ENCODE measurements at places on chromosomes 4 and X.

DNA sequence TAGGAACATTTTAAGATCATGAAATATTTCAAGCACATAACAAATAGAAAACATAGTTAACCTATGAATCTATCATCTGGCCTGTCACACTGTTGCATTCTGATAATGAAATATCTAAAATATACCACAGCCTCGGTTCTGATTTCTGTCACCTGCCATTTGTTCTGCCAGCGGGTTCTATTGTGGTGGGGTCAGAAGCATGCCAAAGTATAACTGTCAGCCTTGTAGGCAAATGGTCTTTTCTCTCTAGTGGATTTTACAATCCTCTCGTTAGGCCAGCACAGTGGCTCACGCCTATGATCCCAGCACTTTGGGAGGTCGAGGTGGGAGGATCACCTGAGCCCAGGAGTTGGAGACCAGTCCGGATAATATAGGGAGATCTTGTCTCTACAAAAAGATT, 47.9 kb downstream of the HTRA3 start:
- H3K36me3 ChIP-seq: no peaks in the 10 kb centered on the region
- DNase-seq: no peak
- no peak overlapping the region for H3K27ac ChIP-seq
- H3K27me3 ChIP-seq: peaks cover 12% of the 10 kb centered on the region
- no peak overlapping the region for H3K4me3 ChIP-seq
- H3K4me1 ChIP-seq: peaks cover 24% of the 10 kb centered on the region

DNA sequence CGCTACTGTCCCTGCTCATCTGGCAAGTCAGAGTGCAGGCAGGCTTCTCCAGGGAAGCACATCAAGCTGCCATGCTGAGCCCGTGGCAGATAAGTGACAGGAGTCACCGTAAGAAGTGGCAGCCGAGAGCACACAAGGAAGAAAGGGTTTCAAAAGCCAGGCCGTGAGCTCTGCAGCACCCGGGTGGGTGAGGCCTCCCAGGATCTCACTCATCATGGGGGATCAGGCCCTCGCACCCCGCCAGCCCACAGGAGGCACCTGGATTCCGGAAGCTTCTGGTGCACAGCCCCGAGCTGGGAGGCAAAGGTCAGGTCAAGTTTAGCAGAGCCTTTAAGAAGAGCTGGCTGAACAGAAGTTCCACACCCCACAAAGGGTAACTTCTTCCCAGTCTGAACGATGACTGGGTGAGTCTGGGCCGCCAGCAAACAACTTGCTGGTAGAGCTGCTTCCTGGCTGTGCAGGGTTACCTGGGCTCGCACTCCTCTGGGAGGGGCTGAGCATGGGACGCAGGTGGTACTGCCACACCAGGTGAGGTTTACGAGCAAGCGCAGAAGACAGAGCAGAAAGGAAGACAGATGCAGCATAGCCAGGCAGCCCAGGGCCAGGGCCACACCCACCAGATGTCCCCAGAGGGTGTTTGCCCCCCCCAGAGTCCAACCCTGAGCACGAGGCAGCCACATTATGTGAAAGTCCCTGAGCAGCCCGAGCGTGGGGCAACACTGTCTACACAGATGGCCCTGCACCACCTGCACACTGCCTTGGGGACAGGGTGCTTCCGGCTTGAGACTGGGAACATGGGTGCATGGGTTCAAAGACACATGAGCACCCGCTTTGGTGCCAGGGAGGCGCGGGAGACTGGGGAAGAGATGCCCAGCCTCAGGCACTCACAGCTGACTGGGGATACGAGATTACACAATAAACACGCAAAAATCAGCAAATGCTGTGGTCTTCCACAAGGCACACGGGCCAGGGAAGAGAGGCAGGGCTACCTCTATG, 7.7 kb downstream of the CCNQ start:
- H3K27ac ChIP-seq: no peak overlapping the region
- DNase-seq: no peak
- peaks cover 4% of the 10 kb centered on the region for H3K27me3 ChIP-seq
- peaks cover 22% of the 10 kb centered on the region for H3K36me3 ChIP-seq

- peak overlapping the region; percentile 87 for H3K4me3 ChIP-seq
- H3K27me3 ChIP-seq: peaks cover 46% of the 10 kb centered on the region
- peak overlapping the region; percentile 89 for H3K27ac ChIP-seq
- H3K4me1 ChIP-seq: peaks cover 49% of the 10 kb centered on the region
Measured at GRCh38 chr4:40630335-40631021, 814 bp upstream of the RBM47 start.

- no peak overlapping the region for H3K27ac ChIP-seq
- H3K36me3 ChIP-seq: no peaks in the 10 kb centered on the region
- H3K27me3 ChIP-seq: no peaks in the 10 kb centered on the region
- no peak overlapping the region for H3K4me3 ChIP-seq
- peaks cover 9% of the 10 kb centered on the region for H3K4me1 ChIP-seq
- DNase-seq: no peak
Measured at GRCh38 chr4:155510771-155511170, 134.0 kb upstream of the MAP9 start.

GRCh38 chrX:16882169-16882568, 12.0 kb upstream of the RBBP7 start:
- H3K36me3 ChIP-seq: no peaks in the 10 kb centered on the region
- no peak overlapping the region for H3K27ac ChIP-seq
- DNase-seq: peak; percentile 8
- peaks cover 37% of the 10 kb centered on the region for H3K27me3 ChIP-seq
- peaks cover 11% of the 10 kb centered on the region for H3K4me1 ChIP-seq
- peak overlapping the region; percentile 89 for H3K4me3 ChIP-seq

DNA sequence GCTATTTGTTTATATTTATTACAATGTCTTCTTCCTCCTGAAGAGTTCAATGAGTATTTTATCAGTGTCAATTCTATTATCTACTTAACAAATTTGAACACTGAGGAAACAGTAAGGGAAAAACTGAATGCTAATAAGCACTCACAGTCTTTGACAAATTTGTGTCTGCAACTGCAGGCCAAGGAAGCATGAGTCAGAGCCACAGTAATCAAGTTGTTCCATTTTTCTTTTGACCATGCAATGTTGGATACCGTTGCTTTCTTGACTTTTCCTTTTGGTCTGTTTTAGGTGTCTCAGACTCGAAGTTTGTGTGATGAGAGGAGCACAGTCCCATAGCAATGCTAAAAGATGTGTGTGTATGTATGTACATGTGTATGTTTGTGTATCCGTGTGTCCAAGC, 359.6 kb downstream of the IL1RAPL1 start:
- no peak overlapping the region for H3K4me3 ChIP-seq
- H3K36me3 ChIP-seq: no peaks in the 10 kb centered on the region
- DNase-seq: no peak
- H3K27ac ChIP-seq: no peak overlapping the region
- no peaks in the 10 kb centered on the region for H3K4me1 ChIP-seq

DNA sequence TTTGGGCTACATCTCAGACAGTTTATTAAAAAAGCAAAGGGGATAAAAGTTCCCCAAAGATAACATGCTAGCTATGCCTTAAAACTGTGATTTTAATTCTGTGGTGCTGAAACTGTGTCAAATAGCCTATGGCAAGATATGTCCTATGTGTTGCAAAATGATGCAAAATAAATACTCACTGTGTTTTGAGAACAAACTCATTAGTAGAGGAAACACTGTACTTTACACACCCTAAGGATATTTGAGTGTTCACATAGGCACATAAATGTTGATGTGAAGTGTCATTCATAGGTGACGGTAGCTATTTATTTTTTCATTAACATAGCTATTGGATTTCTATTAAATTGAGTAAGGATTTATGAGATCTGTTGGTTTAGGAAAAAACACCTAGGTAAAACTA, 351.9 kb downstream of the FAT4 start:
- no peaks in the 10 kb centered on the region for H3K36me3 ChIP-seq
- DNase-seq: no peak
- no peaks in the 10 kb centered on the region for H3K4me1 ChIP-seq
- no peak overlapping the region for H3K4me3 ChIP-seq

DNA sequence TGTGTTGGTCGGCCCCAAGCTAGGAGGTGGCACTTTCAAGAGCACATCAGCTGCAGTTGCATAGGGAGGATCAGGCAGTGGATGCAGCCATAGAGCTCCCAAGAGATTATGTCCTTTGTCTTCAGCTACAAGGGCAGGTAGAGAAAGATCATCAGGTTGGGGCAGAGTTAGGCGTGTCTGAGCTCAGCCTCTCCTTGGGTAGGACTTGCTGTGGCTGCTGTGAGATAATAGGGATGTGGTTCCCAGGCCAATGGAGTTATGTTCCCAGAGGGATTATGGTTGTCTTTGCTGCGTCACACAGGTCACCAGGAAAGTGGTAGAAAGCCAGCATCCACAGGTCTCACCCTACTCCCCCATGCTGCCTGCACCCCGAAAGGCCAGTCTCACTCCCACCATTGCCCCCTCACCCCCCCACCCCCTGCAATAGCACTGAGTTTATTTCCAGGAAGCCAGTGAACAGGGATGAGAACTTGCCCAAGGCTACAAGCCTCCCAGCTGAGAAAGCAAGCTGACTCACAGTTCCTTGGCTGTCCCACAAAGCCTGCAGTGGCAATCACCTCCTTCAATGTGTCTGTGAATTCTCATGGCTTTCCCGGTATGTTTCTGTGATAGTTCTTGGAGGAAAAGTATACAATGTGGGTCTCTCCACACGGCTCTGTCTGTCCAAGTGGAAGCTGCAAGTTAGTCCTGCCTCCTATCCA, 148.4 kb downstream of the STPG2 start:
- no peak for DNase-seq
- H3K4me1 ChIP-seq: no peaks in the 10 kb centered on the region
- H3K27me3 ChIP-seq: no peaks in the 10 kb centered on the region

DNA sequence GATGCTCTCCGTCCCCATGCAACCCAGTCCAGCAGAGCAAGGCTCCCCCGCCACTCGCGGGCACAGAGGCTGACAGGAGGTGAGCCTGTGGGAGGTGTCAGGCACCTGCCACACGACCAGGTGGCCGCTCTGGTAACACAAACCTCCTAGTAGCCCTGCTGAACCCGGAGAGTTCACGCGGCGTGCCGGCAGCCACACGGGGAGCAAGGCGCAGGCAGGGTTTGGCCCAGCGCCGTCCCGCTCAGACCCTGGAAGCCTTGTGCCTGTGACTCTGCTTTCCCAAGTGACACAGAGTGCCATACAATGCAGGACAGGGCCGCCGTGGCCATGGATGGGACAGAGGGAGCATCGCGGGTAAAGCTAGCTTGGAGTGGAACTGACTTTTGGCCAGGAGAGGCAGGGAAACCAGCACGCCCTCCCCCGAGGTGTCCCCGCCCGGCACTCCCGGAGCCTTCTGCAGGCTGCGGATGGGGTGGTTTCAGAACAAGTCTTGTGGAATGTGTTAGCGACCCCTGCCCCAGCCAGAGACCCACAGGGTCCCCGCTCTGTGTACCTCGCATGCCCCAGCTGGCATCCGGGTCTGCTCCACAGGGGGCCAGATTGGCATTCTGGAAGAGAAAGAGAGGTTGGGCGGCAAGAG, 44.7 kb upstream of the AFAP1 start:
- no peaks in the 10 kb centered on the region for H3K36me3 ChIP-seq
- DNase-seq: no peak
- peaks cover 60% of the 10 kb centered on the region for H3K4me1 ChIP-seq
- H3K27me3 ChIP-seq: peaks cover 16% of the 10 kb centered on the region
- peak overlapping the region; percentile 20 for H3K27ac ChIP-seq

DNA sequence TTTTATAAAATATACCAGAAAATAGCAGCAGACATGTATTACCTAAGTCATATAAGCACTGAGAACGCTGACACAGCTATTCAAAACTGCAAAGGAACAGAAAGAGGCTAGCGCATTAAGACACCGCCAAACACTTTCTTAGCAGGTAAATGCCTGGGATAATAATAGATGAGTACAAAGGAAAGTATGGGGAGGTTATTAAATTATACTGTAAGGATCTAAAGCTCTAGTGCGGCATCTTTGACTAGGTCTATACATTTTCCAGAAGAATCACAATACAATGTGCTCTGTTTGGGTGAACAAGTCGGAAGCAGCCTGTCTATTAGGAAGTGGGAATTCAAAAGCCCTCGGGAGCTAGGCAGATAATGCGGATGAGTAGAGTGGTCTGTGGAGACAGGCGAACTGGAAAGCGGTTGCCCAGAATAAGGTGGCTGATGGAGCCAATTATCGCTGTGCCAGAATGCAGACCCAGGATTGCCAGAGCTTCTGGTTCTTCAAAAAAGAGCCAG, 443.6 kb upstream of the TENM3 start:
- H3K27me3 ChIP-seq: no peaks in the 10 kb centered on the region
- no peak overlapping the region for H3K27ac ChIP-seq

- no peaks in the 10 kb centered on the region for H3K36me3 ChIP-seq
- no peaks in the 10 kb centered on the region for H3K4me1 ChIP-seq
- H3K4me3 ChIP-seq: no peak overlapping the region
Measured at GRCh38 chr4:60945641-60946040, 254.5 kb upstream of the ADGRL3 start.

DNA sequence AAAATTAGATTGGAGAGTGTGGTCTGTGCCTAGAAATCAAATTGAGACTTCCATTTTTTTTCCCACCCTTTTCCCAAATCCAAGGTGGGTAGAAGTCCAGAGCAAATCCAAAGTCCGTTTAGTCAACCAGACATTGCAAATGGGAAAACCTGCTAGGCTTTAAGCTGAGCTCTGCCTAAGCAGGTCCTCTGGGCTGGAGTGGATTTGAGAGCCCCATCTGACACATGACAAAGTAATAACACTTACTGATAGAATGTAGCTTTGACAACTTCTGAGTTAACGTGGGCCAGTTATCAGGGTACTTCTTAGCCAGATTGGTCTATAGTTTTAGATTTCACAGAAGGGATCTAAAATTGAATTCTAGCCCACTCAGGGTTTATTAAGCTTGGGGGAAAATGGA, 242.3 kb downstream of the GALNTL6 start:
- no peak for DNase-seq
- H3K4me1 ChIP-seq: no peaks in the 10 kb centered on the region
- H3K36me3 ChIP-seq: no peaks in the 10 kb centered on the region
- no peak overlapping the region for H3K4me3 ChIP-seq
- H3K27ac ChIP-seq: no peak overlapping the region
- peaks cover 4% of the 10 kb centered on the region for H3K27me3 ChIP-seq

DNA sequence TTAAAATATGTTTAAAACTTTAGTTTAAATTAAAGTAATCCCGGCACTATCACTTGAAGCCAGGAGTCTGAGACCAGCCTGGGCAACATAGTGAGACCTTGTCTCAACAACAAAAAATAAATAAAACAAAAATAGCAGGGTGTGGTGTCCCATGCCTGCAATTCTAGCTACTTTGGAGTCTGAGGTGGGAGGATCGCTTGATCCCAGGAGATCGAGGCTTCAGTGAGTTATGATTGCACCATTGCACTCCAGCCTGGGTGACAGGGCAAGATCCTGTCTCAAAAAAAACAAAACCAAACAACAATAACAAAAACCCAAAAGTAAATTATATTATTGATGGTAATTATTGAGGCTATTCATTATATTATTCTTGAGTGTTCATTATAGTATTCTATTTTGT, 9.9 kb upstream of the PDLIM5 start:
- H3K36me3 ChIP-seq: no peaks in the 10 kb centered on the region
- peaks cover 12% of the 10 kb centered on the region for H3K27me3 ChIP-seq
- DNase-seq: no peak
- no peak overlapping the region for H3K27ac ChIP-seq
- H3K4me1 ChIP-seq: peaks cover 6% of the 10 kb centered on the region

- DNase-seq: no peak
- peaks cover 11% of the 10 kb centered on the region for H3K4me1 ChIP-seq
Measured at GRCh38 chr4:64713256-64713840, 304.1 kb upstream of the TECRL start.

- H3K27ac ChIP-seq: no peak overlapping the region
- peaks cover 14% of the 10 kb centered on the region for H3K36me3 ChIP-seq
- peaks cover 12% of the 10 kb centered on the region for H3K4me1 ChIP-seq
Measured at GRCh38 chr4:98932539-98932938, 3.6 kb upstream of the EIF4E start.

- peaks cover 8% of the 10 kb centered on the region for H3K4me1 ChIP-seq
- DNase-seq: no peak
- no peak overlapping the region for H3K27ac ChIP-seq
- H3K4me3 ChIP-seq: no peak overlapping the region
- peaks cover 9% of the 10 kb centered on the region for H3K27me3 ChIP-seq
Measured at GRCh38 chr4:14855719-14856061, 146.6 kb upstream of the CPEB2 start.
